ENCODE measurements at places on chromosomes 1 and 21.

DNA sequence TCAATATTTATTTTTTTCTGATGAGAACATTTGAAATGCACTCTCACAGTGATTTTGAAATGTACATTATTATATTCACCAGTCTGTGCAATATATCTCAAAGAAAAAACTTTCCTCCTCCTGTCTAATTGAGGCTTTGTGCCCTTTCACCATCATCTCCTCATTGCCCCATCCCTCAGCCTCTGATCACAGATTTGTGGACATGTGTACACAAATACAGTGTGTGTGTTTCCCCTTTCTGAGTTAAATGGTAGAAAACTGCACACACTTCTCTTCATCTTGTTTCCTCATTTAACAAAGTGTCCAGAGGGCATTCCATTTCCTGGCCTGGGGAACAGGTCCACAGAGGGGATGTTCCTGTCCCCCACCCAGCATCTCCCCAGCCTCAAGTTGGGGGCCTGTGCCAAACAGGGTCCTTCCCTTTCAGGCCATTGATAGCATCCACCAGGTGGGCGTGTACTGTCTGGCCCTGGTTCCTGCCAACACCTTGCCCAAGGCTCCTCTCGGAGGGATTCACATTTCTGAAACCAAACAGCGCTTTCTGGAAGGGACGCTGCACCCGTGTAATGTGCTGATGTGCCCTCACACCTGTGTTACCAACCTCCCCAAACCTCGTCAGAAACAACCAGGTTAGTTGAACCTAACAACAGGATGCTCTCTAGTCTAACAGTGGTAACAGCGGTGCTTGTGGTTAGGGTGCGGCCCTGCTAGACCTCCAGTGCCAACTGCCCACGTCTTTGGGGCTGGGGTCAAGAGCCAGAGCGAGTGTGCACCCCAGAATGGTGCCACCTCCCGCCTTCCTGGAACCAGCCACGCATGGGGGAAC, 54.6 kb downstream of the S100B start:
- no peak for DNase-seq

GRCh38 chr1:158353303-158354075, at the start of gene CD1E:
CD1E (plus strand) TSS chr1:158353894; CDS start chr1:158353989, 95 bp downstream.
- DNase-seq: no peak

DNA sequence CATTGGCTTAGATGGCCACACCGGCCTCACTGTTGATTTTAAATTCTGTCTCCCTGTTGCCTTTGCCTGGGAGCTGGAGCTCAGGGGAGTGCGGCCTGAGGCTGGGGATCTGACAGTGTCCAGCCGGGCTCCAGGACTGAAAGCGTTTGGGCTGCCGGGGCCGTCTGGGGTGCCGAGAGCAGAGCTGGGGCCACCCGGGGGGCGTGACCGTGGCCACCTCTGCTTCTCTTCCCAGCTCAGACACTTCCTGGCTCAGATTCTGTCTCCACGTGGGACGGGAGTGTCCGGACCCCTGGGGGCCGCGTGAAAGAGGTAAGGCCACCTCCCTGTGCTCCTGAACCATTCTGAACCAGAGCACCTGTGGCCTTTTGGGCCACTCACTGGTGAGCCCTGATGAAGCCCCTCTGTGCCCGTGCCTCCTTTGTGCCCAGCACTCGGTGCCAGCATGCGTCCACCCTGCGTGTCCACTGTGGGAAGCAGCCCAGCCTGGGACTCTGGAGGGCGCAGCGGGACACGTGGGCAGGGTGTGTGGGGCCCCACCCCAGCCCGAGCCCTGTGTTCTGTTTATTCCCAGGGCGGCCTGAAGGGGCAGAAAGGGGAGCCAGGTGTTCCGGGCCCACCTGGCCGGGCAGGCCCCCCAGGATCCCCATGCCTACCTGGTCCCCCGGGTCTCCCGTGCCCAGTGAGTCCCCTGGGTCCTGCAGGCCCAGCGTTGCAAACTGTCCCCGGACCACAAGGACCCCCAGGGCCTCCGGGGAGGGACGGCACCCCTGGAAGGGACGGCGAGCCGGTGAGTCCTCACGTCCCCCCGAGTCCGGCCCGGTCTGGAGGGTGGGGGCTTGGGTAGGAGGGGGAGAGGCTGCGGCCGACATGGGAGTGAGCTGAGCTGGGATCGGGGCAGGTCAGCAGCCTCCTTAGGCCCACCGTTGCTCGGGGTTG, 64.8 kb downstream of the SLC19A1 start:
- DNase-seq: no peak

GRCh38 chr1:78184460-78185072, 138.8 kb downstream of the GIPC2 start:
- no peak for DNase-seq

DNA sequence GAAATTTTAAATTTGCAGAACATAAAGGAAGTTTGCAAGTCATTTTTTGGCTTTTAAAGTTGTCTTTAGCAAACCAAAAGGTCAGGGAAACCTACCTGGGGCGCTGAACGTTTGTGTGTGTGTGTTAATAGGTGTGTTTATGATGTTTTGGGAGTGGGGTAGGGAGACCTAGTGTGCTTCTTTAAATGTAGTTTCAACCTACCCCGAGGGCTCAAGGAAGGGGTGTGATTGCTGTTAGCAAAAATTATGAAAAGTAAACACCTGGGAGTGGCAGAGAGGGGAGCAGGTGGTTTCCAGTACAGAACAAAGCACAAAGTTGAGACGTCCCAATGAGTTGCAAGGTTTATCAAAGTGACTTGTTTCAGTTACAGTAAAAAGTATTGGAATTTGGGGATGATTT, 58.7 kb upstream of the WDR26 start:
- DNase-seq: no peak

GRCh38 chr21:29261555-29262540, 36.9 kb upstream of the BACH1 start:
- DNase-seq: no peak

All from skeletal muscle cell (primary cell).